Activated CD4-positive, alpha-beta T cell treated with anti-CD3 and anti-CD28 coated beads, Interleukin-2, amount 10 ng/mL, durations not matched to agents 24 days and 14 days (primary cell): ENCODE measurements at places on chromosomes 3 and 15. TPM values are rescaled to one million over a fixed set of nuclear protein-coding genes. Genes with fewer than 3 reads are reported as not detected.

- H3K27me3 ChIP-seq = no peaks in the 10 kb centered on the region
- no peak overlapping the region for H3K4me3 ChIP-seq
- H3K27ac ChIP-seq = no peak overlapping the region
- peaks cover 2% of the 10 kb centered on the region for H3K36me3 ChIP-seq
- H3K4me1 ChIP-seq = peaks cover 23% of the 10 kb centered on the region
Observed at GRCh38 chr3:114213627-114214541, 23.5 kb downstream of the ZNF80 start.

GRCh38 chr15:84976746-84977345, 4.8 kb upstream of the PDE8A start:
- no peak overlapping the region for H3K27ac ChIP-seq
- peaks cover 7% of the 10 kb centered on the region for H3K27me3 ChIP-seq
- H3K4me3 ChIP-seq = no peak overlapping the region
- DNase-seq = no peak

- DNase-seq = no peak
- H3K4me1 ChIP-seq = peaks cover 16% of the 10 kb centered on the region
- peak overlapping the region; percentile 74 for H3K27ac ChIP-seq
- H3K36me3 ChIP-seq = peaks cover 3% of the 10 kb centered on the region
Observed at GRCh38 chr15:98845138-98845884, 162.3 kb downstream of the PGPEP1L start.

- no peak overlapping the region for H3K4me3 ChIP-seq
- no peaks in the 10 kb centered on the region for H3K36me3 ChIP-seq
- no peak overlapping the region for H3K27ac ChIP-seq
- H3K27me3 ChIP-seq = peaks cover 2% of the 10 kb centered on the region
- no peaks in the 10 kb centered on the region for H3K4me1 ChIP-seq
Observed at GRCh38 chr15:77642793-77643430, 10.2 kb upstream of the LINGO1 start.

DNA sequence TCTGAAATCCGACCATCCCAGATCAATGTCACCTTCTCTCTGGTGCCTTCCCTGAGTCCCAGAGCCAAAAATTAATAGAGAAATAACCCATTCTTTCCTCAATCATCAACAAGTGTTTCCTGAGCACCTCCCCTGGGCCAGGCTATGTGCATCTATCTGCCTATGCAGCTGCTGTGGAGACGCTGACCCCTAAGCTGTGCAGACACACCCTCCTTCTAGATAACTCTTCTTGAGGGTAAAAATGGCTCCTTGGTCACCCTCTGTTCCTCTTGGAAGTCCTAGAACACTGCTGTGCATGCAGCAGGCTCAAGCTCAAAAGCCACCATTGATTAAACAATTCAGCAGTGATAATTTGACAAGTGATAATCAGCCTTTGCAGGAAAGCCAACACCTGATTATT, 18.4 kb downstream of the CA12 start:
- no peak overlapping the region for H3K27ac ChIP-seq
- no peak overlapping the region for H3K4me3 ChIP-seq
- H3K27me3 ChIP-seq = peaks cover 30% of the 10 kb centered on the region
- no peak for DNase-seq

DNA sequence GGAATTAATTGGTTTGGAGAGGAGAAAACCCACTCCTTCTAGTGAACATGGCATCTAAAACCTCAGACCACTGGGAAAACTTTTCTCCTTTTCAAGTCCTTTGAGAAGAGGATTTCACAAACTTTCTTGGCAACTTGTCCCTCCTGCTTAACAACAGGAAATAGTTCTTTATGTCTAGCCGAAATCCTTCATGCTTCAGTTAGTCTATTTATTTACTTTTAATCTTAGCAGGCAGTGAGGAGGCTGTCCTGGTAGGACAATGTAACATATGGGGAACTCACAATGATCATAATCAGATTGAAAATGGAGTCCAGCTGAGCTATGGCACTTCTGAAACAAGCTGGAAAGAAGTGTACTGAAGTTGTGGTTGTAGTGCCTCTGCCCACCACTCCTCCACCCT, 50.6 kb downstream of the KY start:
- no peak overlapping the region for H3K27ac ChIP-seq
- no peaks in the 10 kb centered on the region for H3K36me3 ChIP-seq
- H3K27me3 ChIP-seq = peaks cover 3% of the 10 kb centered on the region

DNA sequence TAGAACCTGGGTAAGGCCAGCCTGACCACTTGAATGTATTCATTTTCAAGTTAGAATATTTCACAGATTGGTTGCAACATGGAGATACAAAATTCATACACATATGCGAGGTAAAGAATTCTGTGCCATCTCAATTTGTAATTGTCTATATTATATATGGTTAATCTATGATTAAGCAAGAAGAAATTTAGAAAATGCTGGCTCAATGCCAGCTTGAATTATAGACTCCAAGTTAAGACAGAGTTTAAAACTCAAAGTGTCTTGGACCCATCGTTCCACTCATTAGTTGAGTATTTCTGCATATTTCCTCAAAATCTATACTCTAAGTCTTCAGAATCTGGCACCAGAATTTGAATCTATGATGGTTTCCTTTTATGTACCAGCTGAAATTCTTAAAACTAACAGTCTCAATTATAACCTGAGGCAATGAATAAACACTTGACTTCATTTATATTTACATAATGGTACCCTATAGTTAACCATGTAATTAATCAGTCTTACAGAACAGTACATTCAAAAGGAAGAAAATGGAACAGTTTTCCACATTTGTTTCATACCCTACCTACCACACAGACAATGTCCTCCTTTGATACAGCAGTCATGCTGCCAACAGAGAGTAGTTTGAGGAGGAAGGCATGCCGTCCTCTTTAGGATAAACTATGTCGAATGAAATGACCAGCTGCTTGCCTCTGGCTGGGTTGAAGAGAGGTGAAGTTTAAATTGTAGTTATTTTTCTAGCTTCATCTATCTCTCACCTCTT, 95.7 kb downstream of the CD47 start:
- peaks cover 5% of the 10 kb centered on the region for H3K27me3 ChIP-seq
- H3K4me1 ChIP-seq = no peaks in the 10 kb centered on the region
- H3K4me3 ChIP-seq = no peak overlapping the region

- H3K27ac ChIP-seq = peak overlapping the region; percentile 96
- DNase-seq = peak; percentile 88
- no peaks in the 10 kb centered on the region for H3K27me3 ChIP-seq
- peaks cover 4% of the 10 kb centered on the region for H3K36me3 ChIP-seq
- H3K4me1 ChIP-seq = peaks cover 75% of the 10 kb centered on the region
Observed at GRCh38 chr15:74776821-74777768, 4.8 kb upstream of the CSK start.

DNA sequence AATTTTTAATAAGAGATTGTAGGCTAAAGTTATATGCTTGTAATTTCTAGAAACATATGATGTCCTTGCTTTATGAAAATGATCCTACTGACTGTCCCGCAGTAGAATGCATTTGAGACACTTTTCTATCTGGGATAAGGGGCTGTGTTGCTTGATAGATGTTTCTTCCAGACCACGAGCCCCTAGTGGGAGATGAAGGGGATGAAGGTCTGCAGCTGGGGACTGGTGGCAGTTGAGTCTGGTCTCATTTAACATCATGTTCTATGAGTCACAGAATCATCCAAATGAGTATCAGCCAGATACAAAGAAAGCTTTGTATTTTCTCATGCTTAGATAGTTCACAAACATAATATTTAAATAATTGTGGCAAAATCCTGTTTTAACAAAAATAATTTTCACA, 84.3 kb upstream of the PRTG start:
- DNase-seq = no peak
- H3K36me3 ChIP-seq = peaks cover 2% of the 10 kb centered on the region
- peaks cover 21% of the 10 kb centered on the region for H3K4me1 ChIP-seq
- H3K27me3 ChIP-seq = no peaks in the 10 kb centered on the region

DNA sequence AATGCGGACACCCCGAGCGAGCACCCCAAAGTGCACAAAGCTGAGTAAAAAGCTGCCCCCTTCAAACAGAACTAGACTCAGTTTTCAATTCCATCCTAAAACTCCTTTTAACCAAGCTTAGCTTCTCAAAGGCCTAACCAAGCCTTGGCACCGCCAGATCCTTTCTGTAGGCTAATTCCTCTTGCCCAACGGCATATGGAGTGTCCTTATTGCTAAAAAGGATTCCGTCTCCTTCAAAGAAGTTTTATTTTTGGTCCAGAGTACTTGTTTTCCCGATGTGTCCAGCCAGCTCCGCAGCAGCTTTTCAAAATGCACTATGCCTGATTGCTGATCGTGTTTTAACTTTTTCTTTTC, 5.3 kb downstream of the BHLHE40 start:
- no peaks in the 10 kb centered on the region for H3K27me3 ChIP-seq
- H3K36me3 ChIP-seq = peaks cover 63% of the 10 kb centered on the region

GRCh38 chr15:58852347-58852746, 81.1 kb downstream of the SLTM start:
- H3K27ac ChIP-seq = no peak overlapping the region
- no peaks in the 10 kb centered on the region for H3K4me1 ChIP-seq
- no peak for DNase-seq
- H3K27me3 ChIP-seq = no peaks in the 10 kb centered on the region
- H3K4me3 ChIP-seq = no peak overlapping the region

GRCh38 chr15:92648190-92648875, 7.2 kb downstream of the FAM174B start:
- H3K27me3 ChIP-seq = peaks cover 5% of the 10 kb centered on the region
- no peaks in the 10 kb centered on the region for H3K36me3 ChIP-seq
- no peak for DNase-seq
- no peak overlapping the region for H3K27ac ChIP-seq

DNA sequence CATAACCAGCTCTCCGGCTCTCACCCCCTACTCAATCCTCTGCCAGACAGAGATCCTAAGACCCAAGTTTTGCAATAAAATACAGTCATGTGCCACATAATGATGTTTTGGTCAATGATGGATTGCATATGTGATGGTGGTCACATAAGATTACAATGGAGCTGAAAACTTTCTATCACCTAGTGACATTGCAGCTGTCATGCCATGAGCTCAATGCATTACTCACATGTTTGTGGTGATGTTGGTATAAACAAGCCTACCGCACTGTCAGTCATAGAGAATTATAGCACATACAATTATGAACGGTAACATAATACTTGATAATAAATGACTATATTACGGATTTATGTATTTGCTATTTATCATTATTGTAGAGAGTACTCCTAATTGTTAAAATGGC, 26.9 kb upstream of the SAMMSON start:
- DNase-seq = no peak
- no peaks in the 10 kb centered on the region for H3K36me3 ChIP-seq
- H3K4me1 ChIP-seq = no peaks in the 10 kb centered on the region
- H3K27me3 ChIP-seq = no peaks in the 10 kb centered on the region

DNA sequence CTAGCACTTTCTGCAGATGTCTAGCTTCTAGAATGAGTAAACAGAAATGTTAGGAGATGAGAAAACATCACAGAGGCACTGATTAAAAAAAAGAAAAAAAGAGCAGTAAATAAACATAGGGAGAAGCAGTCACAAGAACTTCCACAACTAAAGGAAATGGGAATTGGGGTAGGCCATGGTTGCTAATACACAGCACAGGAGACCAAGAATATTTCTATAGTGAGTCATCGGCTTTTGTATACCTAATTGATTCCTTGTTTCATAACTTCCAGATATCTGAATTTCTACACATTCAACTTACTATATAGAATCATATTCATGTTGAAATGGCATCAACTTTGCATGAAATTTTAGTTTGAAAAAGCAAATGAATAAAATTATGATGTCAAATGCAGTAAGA, 47.3 kb upstream of the TCF12 start:
- H3K4me1 ChIP-seq = no peaks in the 10 kb centered on the region
- no peak for DNase-seq
- H3K4me3 ChIP-seq = no peak overlapping the region

GRCh38 chr3:170740726-170741591, 129.0 kb downstream of the RPL22L1 start:
- no peaks in the 10 kb centered on the region for H3K36me3 ChIP-seq
- H3K27me3 ChIP-seq = peaks cover 6% of the 10 kb centered on the region
- no peak for DNase-seq
- no peak overlapping the region for H3K4me3 ChIP-seq
- H3K27ac ChIP-seq = no peak overlapping the region

DNA sequence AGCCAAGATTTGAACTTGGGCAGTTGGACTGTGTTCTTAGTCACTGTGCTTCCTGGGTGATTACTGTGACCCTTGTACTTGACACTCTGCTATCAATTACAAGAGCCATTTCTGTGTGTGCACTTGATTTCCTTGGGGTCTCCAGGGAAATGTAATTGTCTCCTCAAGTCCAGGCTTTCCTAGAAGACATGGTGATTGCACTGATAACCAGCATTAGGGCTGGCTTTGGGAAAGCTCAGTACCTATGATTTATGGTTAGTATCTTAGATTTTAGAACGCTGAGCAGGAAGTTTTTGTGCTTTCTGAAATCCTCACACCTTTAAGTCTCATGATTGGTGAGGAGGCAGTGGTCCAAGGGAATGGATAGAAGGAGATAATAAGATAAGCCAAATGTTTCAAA, 1.6 kb upstream of the CLDN11 start:
- H3K4me3 ChIP-seq = no peak overlapping the region
- no peak overlapping the region for H3K27ac ChIP-seq
- DNase-seq = no peak
- H3K4me1 ChIP-seq = peaks cover 10% of the 10 kb centered on the region

DNA sequence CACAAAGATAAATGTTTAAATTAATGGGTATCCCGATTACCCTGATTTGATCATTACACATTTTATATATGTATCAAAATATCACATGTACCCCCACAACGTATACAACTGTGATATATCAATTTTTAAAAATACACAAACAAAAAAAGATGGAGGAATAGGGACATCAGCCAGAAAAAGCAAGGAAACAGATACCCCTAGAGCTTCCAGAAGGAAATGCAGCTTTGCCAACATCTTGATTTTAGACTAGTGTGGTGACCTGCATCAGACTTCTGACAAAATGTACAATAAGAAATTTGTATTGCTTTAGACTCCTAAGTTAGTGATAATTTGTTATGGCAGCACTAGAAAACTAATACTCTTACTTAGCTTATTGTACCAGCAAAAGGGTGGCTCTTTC, 483.8 kb downstream of the TUSC7 start:
- DNase-seq = no peak
- H3K4me3 ChIP-seq = no peak overlapping the region
- no peaks in the 10 kb centered on the region for H3K36me3 ChIP-seq
- no peaks in the 10 kb centered on the region for H3K27me3 ChIP-seq
- no peaks in the 10 kb centered on the region for H3K4me1 ChIP-seq

The ZNF654 gene
- 18.1 and 18.7 TPM in 2 replicates for total RNA-seq

The KLHL40 gene
- total RNA-seq = not detected in 2 replicates

The LRTM1 gene
- not detected in 2 replicates for total RNA-seq

The SERINC4 gene
- total RNA-seq = 0.28 and 0.33 TPM in 2 replicates

The DCLK3 gene
- not detected in 2 replicates for total RNA-seq

The CDHR4 gene
- total RNA-seq = not detected in 2 replicates

The ADCY5 gene
- total RNA-seq = not detected in 2 replicates

The POLR2H gene
- total RNA-seq = 159 and 161 TPM in 2 replicates

The ARL6IP5 gene
- 118 and 122 TPM in 2 replicates for total RNA-seq

The ADGRG7 gene
- total RNA-seq = not detected in 2 replicates

The NDUFB4 gene
- 116 and 123 TPM in 2 replicates for total RNA-seq

The MYLK gene
- total RNA-seq = 0.21 and 0.26 TPM in 2 replicates

The CSPG5 gene
- 1.7 and 2.0 TPM in 2 replicates for total RNA-seq
